Amniotic stem cell (primary cell): ENCODE measurements at places on chromosomes 2 and 18.

DNA sequence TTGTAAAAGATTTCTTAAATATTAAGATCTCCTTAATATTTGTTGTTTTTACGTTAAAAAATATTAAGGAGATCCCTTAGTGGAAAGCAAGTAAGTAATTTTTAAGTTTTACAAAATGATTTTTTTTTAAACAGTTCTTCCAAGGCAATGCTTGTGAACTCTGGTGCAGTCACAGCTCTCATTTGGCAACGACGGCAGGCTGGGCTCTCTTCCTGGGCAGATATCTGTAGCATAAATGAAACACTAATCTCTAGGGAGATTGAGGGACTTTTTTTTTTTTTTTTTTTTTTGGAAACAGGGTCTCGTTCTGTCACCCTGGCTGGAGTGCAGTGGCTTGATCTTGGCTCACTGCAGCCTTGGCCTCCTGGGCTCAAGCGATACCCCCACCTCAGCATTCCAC lies 38.5 kb downstream of the GORASP2 start:
- no peak for DNase-seq

- no peak for DNase-seq
Measured at GRCh38 chr2:101947374-101947773, 44.4 kb upstream of the IL1R2 start.

DNA sequence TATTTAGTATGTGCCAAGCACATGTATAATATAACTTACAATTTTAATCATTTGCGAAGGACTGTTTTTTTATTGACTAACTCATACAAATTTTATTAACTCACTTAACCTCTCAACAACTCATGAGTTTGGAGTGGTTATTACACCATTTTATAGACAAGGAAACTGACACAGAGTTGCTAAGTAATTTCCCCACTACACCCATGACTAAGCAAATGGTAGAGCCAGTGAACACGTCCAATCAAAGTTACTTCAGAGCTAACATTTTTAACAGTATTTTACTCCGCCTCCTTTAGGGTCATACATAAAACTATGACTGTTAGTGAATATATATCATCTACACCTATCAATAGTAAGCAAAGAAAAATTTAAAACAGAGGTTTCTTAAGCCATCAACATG lies 556.7 kb upstream of the FSIP2 start:
- no peak for DNase-seq

DNA sequence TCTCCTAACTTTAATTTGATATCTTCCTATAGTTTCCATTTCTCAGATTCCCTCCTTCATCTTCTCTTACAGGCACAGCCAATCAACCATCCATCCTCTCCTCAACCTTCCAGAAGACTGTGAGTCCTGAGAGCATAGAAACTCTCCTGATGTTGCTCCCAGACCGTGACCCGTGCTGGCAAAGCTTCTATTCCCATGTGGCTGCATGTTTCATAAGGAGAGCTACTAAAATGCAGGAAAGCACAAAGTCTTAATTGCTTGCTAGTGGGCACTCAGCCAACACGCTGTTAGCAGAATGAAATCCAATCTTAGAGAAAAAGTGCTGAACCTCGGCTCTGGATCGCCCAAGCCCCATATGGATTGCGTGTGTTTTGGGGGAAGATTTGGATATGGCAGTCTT lies 1244.7 kb upstream of the ZEB2 start:
- no peak for DNase-seq

GRCh38 chr2:198311020-198311419 lies 506.6 kb downstream of the PLCL1 start:
- no peak for DNase-seq

GRCh38 chr18:74609535-74609934 lies 11.9 kb downstream of the ZNF407 start:
- no peak for DNase-seq

GRCh38 chr18:48569915-48570264 lies 31.1 kb downstream of the CTIF start:
- DNase-seq, result no peak

- no peak for DNase-seq
Measured at GRCh38 chr2:128401680-128402079, 83.0 kb upstream of the HS6ST1 start.

DNA sequence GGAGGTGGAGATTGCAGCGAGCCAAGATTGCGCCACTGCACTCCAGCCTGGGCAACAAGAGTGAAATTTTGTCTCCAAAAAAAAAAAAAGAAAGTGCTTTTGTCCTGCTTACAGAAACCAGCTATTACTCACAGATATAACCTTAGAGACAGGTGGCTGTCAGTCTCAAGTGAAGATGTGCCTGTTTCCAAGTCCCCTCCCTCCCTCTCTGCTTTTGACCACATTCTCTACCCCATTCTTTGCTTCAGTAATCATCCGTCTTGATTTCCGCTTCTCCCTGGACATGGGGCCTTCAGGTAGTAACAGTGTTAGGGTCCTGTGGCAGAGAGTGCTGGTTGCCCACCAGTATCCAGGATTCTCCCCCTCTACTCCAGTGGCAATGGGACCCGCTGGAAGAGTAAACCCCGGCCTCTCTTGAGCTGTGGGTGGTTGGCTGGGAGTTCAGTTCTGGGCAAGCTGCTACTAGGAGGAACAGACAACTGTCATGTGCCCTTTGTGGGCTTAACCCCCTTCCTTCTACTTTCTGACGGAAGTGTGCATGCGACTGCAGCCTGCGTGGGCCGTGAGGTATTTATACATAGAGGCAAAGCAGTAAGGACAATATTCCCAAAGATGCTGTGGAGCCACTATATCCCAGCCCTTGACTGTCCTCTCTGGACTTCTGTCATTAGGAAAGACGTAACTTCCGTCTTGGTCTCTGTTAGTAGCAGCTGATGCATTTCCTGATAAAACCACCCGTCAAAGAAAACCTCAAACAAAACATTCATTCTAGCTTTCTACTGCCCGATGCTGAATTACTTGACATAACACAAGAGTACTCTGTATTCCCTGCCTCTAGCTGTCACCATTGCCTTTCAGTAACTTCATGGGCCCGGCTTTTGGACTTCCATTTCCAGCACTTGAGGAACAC lies 17.8 kb downstream of the PDCL3 start:
- no peak for DNase-seq

GRCh38 chr2:212494418-212495020 lies 44.1 kb downstream of the ERBB4 start:
- no peak for DNase-seq

DNA sequence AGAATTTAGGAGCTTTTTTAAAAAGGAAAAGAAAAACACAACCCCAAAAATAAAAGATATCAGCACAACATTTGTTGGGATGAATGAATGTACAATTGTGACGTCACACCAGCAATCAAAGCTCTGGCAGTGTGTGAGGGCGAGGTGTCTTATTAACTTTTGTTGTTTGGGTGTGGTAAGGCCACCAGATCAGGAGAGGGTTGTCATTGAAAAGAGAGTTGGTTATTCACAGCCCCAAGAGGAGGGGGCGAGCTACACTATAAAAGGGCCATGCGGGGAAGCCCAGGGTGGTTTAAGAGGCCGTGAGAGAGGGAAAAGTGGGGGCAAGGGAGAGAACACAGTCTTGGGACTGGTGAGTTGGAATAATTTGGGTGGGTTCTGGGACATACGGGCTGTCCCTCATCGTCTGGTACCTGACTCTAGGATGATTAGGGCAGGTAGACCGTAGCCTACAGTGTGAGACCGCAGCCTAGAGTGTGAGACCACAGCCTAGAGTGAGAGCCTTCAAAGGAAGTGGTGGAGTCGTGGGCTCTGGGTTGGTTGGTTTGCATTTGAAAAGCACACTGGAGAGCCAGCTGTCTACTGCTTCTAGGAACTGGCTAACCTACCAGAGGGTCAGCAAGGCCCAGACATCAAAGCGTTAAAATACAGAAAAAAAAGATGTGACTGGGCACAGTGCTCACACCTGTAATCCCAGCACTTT lies 128.4 kb downstream of the INO80D start:
- DNase-seq, result no peak

- DNase-seq, result no peak
Measured at GRCh38 chr2:100820273-100820522, 259 bp downstream of the NPAS2 start.
